ENCODE measurements at places on chromosomes 7 and 10. TPM values are rescaled to one million over a fixed set of nuclear protein-coding genes. Genes with fewer than 3 reads are reported as not detected.

Gene KBTBD2
- 8.5 TPM for polyA plus RNA-seq

Gene ZNF239
- 3.3 TPM for polyA plus RNA-seq

Gene CHAT
- not detected for polyA plus RNA-seq

Gene CNTNAP2
- not detected for polyA plus RNA-seq

Gene SLC26A5
- polyA plus RNA-seq = not detected

Gene COMMD3
- 60.5 TPM for polyA plus RNA-seq

Gene CALHM1
- not detected for polyA plus RNA-seq

Gene HYAL4
- polyA plus RNA-seq = not detected

Data from aorta (tissue), 5 donors.